NCI-H526 (cell line): ENCODE measurements at places on chromosomes 5 and 9.

GRCh38 chr9:114722081-114722621 is 40.2 kb upstream of the TEX48 start:
- no peak for DNase-seq

GRCh38 chr9:121609822-121610637 is 41.4 kb upstream of the DAB2IP start:
- no peak for DNase-seq

GRCh38 chr5:128253161-128253560 is 169.6 kb downstream of the SLC12A2 start:
- no peak for DNase-seq

DNA sequence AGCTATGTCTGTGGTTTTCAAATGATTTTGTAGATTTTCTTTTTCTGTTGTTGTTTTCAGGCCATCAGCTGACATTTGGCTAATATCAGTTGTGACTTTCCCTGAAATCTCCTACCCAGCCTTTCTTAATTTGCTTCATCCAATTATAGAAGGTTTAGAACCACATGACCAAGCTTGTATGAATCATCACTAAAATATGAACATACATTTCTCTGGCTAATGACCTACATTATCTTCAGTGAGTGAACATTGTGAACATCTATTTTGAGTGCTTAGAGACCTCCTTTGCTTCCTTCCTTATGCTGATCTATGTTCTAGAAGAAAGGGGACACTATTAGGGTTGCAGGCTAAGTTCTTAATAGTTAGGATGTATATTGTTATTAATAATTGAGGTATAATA is 532.5 kb downstream of the RAB3C start:
- no peak for DNase-seq

GRCh38 chr5:99010294-99010693 is 81.5 kb upstream of the CHD1 start:
- no peak for DNase-seq

- no peak for DNase-seq
Measured at GRCh38 chr9:35908504-35909125, 675 bp upstream of the SPAAR start.
